Placental epithelial cell (primary cell): ENCODE measurements at places on chromosomes 16 and 17. TPM values are rescaled to one million over a fixed set of nuclear protein-coding genes. Genes with fewer than 3 reads are reported as not detected.

CORO6 gene
- 22.0 and 41.1 TPM in 2 replicates for total RNA-seq

ITGAX gene
- total RNA-seq = not detected in 2 replicates

MEAK7 gene
- total RNA-seq = 40.8 and 58.9 TPM in 2 replicates

KRTAP4-1 gene
- total RNA-seq = not detected in 2 replicates

CFAP52 gene
- total RNA-seq = under 0.01 TPM in 1 of 2 replicates, not detected in the other

WNT9B gene
- not detected in 2 replicates for total RNA-seq

IL17C gene
- 0.39 TPM in 1 of 2 replicates, not detected in the other for total RNA-seq

HAS3 gene
- 1.2 TPM in 1 of 2 replicates, not detected in the other for total RNA-seq

PRR15L gene
- 0.39 TPM in 1 of 2 replicates, not detected in the other for total RNA-seq

SLC12A3 gene
- 0.22 and 1.6 TPM in 2 replicates for total RNA-seq

LGALS3BP gene
- total RNA-seq = 56.4 and 117 TPM in 2 replicates

MT1G gene
- not detected in 2 replicates for total RNA-seq

TBC1D3E gene
- not detected in 2 replicates for total RNA-seq

ARHGAP23 gene
- 24.3 and 39.5 TPM in 2 replicates for total RNA-seq

GP1BA gene
- total RNA-seq = not detected in 2 replicates

CACNG4 gene
- total RNA-seq = 2.7 and 7.9 TPM in 2 replicates

HSD17B2 gene
- 1.2 and 1.8 TPM in 2 replicates for total RNA-seq

LRRC59 gene
- total RNA-seq = 80.9 and 216 TPM in 2 replicates

MARF1 gene
- total RNA-seq = 14.0 and 22.8 TPM in 2 replicates

MYH8 gene
- total RNA-seq = not detected in 2 replicates

ITGAL gene
- total RNA-seq = not detected in 2 replicates

DPH1 gene
- 30.9 and 36.1 TPM in 2 replicates for total RNA-seq

MYO1D gene
- total RNA-seq = 60.1 and 75.7 TPM in 2 replicates

ACSM2B gene
- not detected in 2 replicates for total RNA-seq

SMPD3 gene
- total RNA-seq = 0.43 TPM in 1 of 2 replicates, not detected in the other
